Fibroblast of villous mesenchyme (primary cell): ENCODE measurements at places on chromosomes 7 and 10.

DNA sequence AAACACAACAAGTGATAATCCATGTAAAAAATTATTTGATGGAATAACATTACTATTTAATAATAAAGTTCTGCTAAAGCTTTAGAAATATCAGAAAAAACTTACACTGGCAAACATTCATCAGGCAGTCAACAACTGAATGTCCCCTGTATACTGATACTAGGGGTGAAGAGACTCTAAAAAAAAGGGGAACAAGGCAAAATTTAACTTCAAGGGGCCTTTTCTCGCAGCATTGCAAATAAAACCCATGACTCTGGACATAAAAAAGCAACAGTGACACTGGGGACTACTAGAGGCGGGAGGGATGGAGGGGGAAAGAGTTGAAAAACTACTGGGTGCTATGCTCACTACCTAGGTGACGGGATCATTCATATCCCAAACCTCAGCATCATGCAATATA is 5.8 kb upstream of the IFRD1 start:
- no peak for DNase-seq

DNA sequence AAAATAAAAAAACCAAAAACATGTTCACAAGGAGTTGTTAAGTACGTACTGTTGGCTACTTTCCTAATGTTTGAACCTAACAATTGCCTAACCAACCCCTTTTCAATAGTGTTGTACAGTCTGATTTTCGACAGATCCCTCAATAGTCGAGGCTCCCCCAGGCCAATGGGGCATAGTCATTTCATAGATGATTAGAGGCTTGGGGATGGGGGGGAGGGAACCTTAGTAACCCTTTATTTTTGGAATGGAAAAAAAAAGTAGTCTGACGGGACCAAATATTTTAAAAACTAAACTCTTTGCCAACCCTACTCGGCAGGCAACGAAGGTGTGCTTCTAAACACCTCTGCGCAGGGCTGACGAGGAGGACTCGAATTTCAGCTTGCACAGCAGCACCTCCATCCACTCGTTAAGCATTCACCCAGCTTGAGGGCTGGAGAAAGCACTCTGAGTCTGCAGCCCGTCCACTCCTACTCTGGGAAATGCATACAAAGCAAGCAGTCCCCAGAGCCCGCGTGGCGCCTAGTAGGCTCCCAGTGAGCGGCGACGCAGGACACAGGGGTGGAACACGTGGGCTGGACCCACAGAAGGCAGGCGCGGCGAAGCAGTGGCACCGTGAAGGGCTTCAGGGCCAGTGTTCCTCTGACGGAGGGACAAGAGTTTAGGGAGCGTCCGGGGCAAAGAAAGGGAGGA is 899 bp downstream of the PUS7 start:
- DNase-seq: peak; percentile 67

GRCh38 chr10:13053794-13054462 is 46.0 kb upstream of the OPTN start:
- DNase-seq: no peak

DNA sequence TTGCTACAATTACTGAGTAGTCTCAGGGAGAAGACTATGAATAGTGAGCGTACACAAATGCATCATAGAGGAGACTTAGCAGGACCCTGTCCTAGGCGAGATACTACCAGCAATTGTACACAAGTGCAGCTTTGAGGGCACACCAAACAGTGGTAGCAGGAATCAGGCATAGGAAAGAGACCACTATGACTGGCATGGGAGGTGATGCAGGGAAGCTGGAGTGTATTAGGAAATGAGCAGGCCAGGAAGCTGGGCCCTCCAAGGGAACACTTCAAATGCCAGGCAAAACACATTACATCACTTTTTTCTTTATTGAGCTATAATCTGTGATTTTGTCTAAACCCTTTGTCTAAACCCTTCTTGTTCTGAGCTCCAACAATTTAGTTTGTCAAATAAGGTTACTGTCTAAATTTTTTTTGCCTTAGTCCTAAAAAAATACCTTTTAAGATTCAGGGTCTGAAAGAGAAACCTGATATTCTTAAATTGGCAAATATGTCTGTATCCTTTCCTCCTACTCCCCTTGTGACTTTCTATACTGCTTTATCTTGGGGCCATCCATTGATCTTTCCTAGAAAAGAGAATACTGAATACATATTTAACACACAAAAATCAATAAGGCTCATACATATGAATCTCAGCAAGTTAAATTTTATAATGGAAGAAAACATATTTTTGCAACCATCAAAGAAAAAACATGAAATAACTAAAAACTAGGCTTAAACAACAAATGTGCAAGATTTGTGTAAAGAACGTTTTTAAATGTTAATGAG is 193.8 kb upstream of the PHYHIPL start:
- no peak for DNase-seq

- no peak for DNase-seq
These were observed 115.2 kb downstream of the LHPP start for GRCh38 chr10:124576526-124577420.

GRCh38 chr7:123133924-123134323 is 65.8 kb downstream of the SLC13A1 start:
- DNase-seq: no peak

DNA sequence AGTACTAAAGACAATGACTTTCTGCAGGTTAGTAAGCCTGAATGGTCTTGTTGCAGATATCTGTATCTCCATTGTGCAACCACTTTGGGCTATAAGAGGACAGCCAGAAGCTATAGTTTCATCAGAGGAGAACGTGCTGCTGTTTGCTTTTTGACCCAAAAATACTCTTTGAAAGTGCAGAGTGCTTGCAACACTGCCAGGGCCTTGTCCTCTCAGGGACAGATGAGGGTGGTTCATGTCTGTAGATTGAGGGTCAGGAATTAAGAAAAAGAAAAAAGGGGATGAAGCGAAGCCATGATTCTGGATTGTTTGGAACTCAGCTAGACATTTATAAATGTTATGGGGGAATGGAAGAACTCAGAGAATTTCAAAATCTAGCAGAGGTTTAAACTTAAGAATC is 212.5 kb downstream of the SEC23IP start:
- DNase-seq: no peak

GRCh38 chr10:113305871-113306270 is 247.0 kb upstream of the HABP2 start:
- peak; percentile 20 for DNase-seq

GRCh38 chr7:66682350-66683093 is 53.8 kb downstream of the KCTD7 start:
- peak; percentile 40 for DNase-seq

- DNase-seq: no peak
These were observed 6.8 kb upstream of the NAT16 start for GRCh38 chr7:101186844-101187428.

DNA sequence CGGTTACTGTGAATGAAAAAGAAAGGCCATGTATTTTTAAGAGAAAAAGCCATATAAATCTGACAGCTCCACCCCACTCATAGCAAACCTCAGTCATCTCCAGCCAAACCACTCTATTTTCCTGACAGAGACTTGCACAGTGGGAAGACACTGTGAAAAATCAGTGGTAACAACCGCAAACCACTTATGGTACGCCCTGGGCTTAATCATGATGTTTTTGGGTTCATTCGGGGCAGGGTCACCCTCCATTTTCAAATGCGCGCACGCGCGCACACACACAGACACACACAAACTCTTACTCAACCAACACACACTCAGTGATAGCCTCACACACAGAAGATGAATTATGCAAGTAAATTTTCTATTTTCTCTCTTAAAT is 82.1 kb upstream of the HPS1 start:
- DNase-seq: no peak

DNA sequence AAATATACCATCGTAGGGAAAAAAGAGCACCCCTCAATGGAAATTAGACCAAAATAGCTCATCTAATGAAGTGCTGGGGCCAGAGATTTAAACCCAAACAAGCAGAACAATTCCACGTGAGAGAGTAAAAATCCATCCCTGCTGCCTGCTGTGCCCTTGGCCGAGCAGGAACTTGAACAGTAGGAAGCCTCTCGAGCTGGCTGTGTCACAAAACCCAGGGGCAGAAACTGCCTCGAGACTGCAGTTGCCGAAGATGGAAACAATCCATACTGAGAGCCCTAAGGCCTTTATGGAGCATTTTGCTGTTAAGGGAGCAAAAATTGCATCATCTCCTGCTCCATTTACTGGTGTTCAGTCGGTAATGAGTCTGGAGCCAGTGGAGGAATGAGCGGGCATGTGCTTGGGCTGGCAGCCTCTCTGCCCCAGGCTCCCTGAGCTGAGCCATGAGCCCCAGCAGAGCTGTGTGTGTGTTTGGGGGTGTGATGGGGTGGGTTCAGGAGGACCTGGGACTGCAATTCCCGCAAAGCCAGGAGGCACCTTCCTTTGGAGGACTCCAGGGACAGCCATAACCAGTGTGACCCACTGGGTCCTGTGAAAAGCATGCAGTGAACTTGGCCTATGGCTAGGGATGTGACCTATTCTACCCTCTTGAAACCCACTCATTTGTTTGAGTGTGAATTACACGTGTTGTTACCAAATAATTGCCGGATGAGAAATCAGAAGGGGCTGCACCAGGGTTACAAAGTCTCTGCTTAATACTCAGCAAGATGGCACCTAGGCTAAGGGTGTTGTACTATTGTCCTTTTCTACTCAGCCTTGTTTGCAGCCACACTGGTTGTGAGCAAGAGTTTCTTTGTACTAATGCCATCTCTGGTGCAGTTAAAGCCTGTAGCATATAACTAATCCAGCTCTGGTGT is 58.3 kb downstream of the CDHR3 start:
- peak; percentile 37 for DNase-seq

DNA sequence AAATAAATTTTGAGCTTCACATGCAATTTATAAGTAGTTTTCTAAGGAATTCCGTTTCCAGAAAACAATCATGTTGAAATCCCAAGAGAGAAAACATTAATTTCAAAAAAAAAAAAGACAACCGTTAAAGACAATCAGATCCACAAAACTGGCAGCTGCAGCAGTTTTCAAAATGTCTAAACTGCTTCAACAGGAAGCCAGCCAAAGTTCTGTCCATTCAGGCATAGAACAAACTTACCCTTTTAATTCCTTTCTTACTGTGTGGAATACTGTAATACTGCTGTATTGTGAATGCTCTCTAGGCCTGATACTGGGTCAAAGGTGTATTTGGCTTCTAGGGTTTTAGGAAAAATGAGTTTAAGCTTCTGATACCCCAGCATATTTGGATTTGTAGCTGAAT is 31.6 kb downstream of the HOXA1 start:
- peak; percentile 45 for DNase-seq

DNA sequence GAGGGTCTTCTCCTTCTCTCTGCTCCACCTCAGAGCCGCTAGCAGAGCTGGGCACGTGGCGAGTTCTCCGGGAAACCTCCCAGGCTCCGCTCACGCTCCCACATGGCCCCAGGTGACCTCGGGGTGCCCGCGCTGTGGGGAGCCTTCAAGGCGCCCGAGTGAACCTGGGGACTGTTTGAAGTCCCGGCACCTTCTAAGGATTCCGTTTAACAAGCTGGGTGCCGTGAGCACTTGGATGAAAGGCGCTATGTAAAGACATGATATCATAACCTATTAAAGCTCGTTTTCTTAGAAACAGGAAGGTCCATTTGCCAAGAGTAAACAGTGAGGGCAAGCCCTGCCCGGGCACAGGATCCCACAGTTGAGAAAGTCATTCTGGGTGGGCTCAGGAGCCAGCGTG is 15.8 kb upstream of the MYL10 start:
- DNase-seq: peak; percentile 10

DNA sequence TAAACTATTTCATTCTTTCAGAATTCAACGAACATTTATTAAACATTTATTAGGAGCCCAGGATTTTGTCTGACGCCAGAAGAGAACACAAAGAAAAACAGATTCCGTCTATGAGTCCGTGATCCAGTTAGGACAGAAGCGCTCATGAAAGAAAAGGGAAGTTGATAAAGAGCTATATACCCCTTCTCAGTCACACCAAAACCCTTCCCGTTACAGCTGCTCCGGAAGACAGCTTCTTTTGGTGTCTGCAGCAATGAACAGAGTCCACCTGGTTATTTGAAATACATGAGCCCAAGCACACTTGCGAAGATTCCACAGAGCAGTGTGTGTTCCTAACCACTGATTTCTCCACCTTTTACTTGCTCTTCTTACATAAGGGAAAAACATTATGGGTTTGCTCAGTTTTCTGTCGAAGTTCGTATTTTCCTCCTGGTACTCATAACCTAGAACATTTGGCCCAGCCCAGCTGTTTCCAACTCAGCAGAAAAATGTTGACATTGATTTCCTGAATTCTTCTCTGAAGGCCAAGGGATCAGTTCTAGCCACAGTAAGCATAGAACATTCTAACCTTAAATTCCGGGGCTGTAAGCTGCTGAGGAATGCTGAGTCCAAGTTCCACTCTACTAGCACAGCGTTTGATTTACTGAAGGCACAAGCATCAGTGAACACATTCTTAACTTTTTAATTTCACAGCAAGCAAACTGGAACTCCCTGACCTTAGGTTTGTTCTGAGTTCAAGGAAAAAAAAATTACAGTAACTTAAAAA is 206.5 kb downstream of the SORCS1 start:
- DNase-seq: no peak

DNA sequence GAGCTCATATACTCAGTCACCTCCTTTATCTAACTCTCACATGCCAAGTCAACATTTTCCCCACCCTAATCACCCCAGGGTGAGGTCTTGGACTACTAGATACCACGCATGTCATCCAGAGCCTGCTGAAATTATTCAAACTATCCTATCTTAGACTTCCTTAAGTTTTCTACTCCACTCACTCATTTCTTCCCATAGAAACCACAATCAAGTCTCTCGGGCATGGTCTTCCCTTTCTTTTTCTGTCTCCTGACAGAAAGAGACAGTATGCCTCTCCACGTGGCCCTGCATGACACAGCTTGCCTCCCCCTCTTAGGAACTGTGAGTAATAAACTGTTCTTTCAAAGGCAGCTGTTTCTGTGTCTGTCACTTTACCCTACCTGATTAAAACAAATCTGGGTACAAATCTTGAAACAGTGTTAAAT is 29.4 kb downstream of the TAS2R41 start:
- DNase-seq: no peak

DNA sequence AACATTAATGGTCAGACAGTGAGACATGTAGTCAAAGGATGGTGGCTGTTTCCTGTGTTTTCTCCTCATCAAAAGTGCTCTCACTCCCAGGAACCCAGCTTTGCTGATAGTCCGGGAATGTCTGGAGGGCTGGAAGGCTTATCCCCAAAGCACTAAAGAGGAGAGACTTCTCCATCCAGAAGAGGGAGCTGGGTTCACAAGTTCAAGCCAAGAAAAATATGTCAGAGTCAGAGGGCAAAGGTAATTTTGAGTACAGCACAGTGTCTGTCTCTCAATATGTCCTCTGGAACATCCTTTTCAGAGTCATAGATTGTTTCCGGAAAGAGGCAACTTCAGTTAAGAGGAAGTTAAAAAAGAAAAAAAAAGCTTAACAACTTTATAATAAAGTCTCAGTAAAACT is 281.5 kb upstream of the PHYHIPL start:
- DNase-seq: peak; percentile 14

- DNase-seq: no peak
These were observed 1.6 kb downstream of the GHRHR start for GRCh38 chr7:30965372-30965771.

DNA sequence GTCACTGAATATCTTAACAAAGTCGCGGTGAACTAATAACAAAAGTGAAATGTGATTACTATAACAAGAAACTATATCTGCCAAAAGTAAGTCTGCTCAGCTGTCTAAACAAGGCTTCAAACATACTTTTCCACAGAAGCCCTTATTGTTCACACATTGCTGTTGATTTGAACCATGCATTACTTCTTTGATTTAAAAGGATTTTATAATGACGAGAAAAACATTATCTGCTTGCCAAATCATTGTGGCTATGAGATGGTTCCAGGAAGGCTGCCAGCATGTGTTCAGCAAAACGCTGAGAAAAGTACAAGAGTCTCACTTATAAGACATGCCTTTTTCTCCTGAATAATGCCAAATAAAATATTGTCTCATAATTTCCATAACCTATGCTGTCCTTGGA is 24.4 kb downstream of the RNF133 start:
- peak; percentile 62 for DNase-seq
